GM12892 (cell line): ENCODE measurements at places on chromosomes 5 and 9.

DNA sequence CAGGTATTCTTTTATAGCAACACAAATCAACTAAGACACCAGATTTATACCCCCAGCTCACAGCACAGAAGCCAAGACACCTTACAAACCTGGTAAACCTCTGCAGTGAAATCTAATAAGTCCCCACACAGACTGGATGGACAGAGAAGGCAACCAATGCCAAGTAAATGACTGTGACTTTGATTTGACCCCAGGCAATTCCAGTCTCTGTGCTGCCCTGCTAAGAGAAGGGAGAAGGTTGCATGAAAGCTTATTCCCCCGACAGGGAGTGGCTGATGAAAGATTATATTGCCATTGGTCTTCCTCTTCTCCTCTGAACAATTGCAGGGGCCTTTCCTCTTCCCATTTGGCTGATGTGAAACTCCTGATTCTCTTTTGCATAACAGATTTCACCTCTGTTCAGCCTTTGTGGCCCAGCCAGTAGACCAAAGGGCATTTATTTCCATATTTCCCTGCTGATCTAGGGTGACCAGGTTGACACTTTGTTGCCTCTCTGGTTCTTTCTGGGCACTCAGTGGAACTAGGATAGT is 107.6 kb downstream of the ADRB2 start:
- no peak for DNase-seq

- no peak for DNase-seq
Observed at GRCh38 chr5:131200560-131200959, 29.8 kb downstream of the LYRM7 start.

GRCh38 chr5:10747678-10748622 is 13.1 kb downstream of the DAP start:
- no peak for DNase-seq

DNA sequence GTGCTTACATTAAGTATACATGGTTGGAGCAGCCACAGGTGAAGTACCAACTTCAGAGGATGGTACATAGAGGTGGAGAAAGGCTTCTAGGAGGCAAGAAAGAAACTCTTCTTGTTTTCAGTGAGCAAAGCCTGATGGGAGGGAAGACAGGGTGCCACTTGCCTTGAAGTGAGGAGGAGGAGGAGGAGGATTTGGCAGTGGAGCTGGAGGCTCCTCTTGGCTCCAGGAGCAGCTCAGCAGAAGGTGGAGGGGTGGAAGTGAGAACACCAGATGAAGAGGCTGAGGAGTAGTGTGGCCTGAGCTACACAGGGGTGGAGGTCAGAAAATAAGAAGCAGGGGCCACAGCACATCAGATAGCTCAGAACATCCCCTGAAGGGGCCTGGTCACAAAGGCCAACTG is 91.1 kb upstream of the SHISAL2B start:
- no peak for DNase-seq

GRCh38 chr9:32382565-32383320 is 1.7 kb upstream of the ACO1 start:
- no peak for DNase-seq

GRCh38 chr9:18520416-18521047 is 46.6 kb downstream of the ADAMTSL1 start:
- no peak for DNase-seq

DNA sequence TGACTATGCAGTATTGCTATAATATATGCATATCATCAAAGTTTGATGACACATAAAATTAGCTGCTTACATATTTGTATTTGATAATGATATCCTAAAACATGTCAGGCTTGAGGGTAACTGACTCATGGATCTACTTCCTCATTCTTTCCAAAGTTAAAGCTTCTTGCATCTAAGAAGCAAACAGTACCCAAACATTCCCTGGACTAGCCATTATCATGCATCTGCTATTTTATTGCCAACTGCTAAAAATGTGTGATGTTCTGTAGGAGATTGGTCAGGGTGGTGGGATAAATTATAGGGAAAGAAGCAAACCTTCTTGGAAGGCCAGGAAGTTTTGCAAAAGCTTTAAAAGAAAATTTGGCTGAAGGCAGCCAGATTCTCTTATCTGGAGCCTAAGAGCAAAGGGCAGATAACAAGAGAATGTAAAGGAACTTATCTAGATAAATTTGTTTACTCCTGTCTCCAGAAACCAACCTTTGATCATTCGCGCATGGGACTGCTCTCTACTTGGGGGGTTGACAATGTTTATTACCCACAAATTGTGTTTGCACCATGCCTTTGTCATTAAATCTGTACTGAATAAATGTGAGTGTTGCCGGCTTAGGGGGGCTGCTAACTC is 604.1 kb upstream of the TLE4 start:
- DNase-seq = no peak

- no peak for DNase-seq
Observed at GRCh38 chr5:171023508-171023907, 161.7 kb downstream of the RANBP17 start.

- DNase-seq = no peak
Observed at GRCh38 chr9:114869845-114870244, 60.5 kb downstream of the TNFSF8 start.

GRCh38 chr5:125634216-125634835 is 788.9 kb upstream of the GRAMD2B start:
- no peak for DNase-seq

- no peak for DNase-seq
Observed at GRCh38 chr9:97602430-97602829, 30.7 kb downstream of the TSTD2 start.
